ENCODE measurements at places on chromosomes 6 and 20.

DNA sequence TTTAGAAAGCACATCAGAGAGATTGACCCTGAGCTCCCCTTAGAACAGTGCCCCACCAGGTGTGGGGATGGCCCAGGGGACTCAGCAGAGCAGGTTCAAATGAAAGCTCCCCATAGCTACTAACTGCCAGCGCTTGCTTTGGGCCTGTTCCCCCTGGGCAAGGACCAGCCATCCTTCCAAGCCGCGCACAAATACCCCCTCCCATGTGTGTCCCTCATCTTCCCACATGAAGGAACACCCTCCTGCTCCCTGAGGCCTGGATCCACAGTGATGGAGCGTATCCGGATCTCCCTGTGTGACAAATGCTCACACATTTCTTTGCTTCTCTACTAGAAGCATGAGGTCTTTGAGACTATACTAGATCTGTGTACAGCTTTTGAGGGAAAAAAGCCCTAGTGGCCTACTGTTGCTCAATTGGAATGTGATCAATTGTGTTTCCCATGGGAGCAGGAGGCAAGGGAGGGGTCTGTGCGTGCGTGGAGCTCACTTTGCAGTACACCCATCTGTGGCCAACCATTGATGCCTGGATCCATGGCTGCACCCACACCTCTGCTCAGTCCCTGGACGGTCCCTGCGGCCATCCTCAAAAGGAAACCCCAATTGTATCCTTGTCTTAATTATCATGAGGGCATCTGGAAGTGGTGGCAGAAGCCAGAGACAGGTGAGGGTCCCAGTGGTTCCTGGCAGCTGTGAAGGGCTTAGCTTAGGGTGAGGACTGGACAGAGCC is 1.4 kb upstream of the RAET1G start:
- DNase-seq, result no peak

DNA sequence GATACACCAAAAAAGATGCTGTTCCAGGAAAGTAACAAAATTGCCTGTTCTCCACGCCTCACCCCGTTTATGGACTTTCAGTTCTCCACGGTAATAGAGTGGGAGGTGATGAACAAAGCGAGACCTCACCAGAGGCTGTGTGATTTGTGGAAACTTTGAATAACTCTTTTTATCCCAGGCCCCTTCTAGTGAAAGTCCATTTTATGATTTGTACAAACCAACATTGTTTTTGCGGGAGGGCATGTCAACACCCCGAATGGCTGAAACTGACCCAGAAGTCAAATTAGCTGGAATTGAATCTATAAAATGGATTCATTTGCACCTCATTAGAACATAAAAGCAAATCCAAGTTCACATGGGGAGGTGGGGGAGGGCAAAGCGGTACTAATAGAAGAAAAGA is 517.8 kb downstream of the CDH26 start:
- DNase-seq, result no peak

DNA sequence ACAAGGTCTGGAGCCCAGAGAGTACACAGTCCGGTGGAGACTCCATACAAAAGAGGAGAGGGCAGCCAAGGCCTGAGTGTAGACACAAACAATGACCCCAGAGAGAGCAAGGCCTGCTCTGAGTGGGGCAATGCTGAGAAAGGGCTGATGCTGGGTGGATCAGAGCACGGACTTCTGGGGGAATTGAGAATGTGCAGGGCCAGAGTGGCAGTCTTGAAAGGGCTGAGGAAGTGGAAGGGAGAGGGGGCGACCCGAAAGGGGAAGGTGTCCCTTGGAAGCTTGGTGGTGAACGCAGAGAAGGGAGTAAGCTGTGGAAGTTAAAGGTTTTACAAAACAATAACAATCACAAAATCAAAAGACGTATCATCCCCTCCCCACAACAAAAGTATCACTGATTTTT is 12.0 kb upstream of the GRM4 start:
- no peak for DNase-seq

DNA sequence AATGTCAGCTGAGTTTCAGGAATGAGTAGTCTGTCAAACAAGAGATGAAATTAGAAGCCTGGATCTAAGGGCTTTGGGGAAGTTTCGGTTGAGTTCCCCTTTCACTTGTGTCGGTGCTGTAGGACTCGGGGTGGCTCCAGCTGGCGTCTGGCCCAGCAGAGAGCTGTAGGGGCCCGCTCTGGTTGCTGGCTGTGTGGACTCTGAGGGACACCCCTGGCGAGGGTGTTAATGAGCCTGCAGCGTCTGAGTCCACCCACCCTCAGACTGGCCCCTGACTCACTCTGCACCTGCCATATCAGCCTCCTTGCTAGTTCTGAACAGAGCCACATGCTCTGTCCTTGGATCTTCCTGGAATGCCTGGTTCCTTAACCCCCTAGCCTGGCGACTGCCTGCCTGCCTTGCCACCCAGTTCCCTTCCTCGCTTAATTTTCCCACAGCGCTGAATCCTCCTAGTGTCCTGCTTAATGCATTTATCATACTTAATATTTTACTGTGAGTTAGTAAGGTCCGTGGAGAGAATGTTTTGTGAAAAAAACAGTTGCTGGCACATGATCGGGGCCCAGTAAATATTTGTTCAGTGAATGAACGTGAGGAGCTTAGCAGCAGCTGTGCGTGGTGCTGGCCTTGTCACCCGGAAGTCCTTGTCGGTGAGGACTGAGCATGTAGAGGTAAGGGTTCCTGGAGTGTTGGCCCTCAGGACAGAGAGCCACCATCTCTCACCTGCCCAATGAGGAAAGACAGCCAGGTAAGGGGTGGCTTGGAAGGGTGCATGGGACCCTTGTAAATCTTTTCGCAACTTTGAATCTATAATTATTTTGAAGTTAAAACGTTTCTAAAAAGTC is 1.6 kb downstream of the DNAJC5 start:
- DNase-seq, result no peak

- no peak for DNase-seq
These were observed 28.6 kb upstream of the LAMP5 start for GRCh38 chr20:9485614-9486340.

GRCh38 chr6:33488339-33488738 is 34.0 kb downstream of the ZBTB9 start:
- no peak for DNase-seq

DNA sequence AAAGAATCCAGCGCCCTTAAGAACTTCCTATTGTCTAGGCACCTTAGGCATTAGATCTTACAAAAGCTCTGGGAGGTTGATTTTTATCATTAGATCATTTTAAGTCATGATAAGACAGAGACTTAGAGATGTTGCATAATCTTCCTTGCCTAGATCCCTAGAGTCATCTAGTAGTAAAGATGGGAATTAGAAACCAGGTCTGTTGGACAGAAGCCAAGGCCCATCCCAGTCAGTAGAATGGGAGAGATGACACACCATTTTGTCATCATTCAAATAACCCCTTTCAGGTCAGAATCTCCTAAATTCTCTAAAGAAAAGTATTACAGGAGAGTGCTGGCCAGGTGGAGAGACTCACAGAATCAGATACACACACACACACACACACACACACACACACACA is 579.1 kb downstream of the BMP2 start:
- no peak for DNase-seq

DNA sequence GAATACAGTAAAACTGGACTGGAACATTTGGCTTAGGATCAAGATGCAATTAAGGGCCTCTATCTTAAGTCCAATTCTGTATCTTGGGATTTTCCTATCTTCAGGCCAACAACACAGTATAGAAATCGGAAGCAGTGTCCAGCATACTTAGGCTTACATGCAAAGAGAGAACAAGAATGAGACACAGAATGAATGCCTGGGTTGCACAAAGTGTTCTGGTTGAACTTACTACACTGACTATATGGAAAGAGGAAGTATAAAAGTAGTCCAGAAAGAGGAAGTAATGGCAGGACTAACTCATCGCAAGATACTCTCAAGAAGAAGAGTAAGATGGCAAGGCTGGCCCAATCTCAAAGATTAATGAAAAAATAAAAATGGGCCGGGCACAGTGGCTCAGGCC is 87.6 kb downstream of the BTBD9 start:
- no peak for DNase-seq

DNA sequence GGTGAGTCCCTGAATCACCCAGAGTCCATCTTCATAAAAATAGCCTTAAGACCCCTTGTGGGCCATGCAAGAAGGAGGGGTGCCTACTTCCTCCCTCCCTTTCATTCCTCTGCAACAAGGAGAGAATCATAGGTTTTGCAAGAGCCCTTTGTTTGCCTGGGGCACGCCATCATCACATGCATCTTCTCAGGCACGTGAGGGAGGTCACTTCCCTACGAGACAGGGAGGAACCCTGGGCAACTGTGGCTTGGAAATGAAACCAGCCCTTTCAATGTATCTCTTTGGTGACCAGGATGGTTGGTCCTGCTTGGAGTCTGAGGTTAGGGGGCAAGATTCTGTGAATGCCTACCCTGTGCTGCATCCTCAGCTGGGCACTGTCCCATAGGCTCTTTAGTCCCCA is 194.8 kb downstream of the MAFB start:
- DNase-seq, result no peak

DNA sequence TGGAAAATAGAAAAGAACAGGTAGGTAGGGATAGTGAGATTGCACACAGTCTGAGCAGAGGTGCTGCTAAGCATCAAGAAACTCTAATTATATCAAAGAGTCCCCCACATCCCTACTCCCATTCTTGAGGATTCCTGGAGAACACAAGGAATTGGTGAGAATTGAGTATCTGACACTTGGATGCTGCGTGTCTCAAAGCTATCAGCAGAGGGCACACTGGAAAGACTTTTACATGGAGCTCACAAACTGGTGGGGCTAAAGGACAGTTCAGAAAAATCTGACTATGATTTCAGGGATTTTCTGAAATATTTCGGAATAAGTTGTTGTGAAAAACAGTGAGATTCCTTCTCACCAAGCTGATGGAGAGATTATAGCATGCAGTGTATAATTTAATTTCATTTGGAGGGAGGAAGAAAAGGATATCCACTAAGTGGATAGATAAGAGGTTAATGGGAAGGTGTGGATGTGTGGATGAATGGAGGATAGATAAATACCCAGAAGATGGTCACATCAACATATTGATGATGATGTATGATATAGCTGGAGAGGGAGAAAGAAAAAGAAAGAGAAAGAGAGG is 215.4 kb upstream of the DEFB112 start:
- DNase-seq, result no peak

DNA sequence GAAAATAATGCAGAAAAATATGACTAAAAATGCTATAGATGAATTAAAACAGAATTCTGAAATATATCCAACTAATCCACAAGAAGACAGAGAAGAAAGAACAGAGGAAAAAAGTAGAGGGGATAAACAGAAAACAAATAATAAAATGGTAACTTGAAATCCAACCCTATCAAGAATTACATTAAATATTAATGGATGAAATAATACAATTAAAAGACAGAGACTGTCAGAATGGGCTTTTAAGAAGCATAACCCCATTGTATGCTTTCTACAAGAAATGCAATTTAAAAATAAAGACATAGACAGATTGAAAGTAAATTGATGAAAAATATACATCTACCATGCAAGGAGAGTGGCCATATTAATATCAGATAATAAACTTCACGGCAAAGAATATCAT is 15.4 kb downstream of the NHLRC1 start:
- DNase-seq, result no peak

- no peak for DNase-seq
These were observed 86.9 kb downstream of the C6orf118 start for GRCh38 chr6:165222315-165223025.

DNA sequence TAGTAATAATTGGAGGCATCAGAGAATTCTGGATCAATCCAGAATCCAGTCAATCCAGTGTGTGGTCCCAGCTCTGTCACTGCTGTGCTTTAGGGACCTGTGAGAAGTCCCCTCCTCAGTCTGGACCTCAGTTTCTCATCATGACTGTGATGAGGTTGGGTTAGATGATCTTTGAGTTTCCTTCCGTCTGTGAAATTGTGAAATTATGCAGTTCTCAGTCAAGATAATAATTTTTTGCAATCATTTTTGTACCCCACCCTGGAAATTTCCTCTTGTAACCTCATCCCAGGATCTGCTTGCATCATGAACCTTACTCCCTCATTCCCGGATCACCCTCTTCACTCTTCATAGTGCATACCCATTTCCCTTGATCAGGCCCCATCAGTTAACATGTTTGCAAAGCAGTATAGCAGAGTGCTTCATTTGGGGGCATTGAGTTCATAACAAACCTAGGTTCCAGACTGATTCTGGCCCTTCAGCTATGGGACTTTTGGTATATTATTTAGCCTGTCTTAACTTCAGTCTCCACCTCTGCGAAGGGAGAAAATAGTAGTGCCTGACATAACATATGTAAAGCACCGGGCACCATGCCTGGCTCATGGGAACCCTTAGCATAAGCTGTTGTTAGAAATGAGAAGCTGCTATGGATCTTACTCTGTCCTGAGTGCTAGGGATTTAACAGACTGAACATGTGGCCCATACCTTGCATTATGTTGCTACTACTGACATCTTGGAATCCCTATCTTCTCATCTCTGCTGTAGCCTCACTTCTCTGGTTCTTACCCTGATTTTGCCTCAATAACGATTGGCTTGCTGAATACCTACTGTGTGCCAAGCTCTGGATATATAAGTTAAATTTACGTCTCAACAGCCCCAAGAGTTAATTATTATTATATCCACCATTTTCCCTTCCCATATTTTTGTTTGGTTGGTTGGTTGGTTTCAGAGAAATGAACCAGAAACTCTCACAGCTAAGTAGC is 1.3 kb downstream of the ZNF76 start:
- DNase-seq, result no peak

GRCh38 chr6:72886170-72886569 is 264.3 kb downstream of the KCNQ5 start:
- DNase-seq, result no peak
